ENCODE measurements at places on chromosomes 13 and 19.

- peak; percentile 60 for DNase-seq
Measured at GRCh38 chr19:14333101-14333871, 48.0 kb upstream of the ADGRE5 start.

- DNase-seq: no peak
Measured at GRCh38 chr13:94778585-94778984, 66.2 kb upstream of the SOX21 start.

GRCh38 chr13:105008604-105009003 lies 1526.9 kb downstream of the EFNB2 start:
- DNase-seq: no peak

- DNase-seq: no peak
Measured at GRCh38 chr19:3298853-3299449, 67.4 kb upstream of the NFIC start.

DNA sequence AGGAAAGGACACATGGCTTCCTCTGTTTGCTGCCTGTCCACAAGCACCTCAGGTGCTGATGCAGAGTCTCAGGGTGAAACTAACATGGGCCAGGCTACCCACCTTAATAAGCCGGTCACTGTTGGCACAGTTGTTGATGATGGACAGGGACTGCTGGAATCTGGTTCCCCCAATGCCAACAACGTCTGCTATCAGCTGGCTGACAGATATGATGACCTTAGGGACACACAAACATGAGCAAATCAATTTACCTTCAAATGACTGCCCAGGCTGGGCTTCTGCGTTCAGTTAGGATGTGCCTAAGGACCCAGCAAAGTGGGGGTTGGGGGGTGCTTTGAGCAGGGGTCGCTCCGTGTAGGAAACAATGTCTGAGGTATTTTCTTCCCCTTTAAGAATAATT lies 77.1 kb upstream of the SLC15A1 start:
- no peak for DNase-seq

DNA sequence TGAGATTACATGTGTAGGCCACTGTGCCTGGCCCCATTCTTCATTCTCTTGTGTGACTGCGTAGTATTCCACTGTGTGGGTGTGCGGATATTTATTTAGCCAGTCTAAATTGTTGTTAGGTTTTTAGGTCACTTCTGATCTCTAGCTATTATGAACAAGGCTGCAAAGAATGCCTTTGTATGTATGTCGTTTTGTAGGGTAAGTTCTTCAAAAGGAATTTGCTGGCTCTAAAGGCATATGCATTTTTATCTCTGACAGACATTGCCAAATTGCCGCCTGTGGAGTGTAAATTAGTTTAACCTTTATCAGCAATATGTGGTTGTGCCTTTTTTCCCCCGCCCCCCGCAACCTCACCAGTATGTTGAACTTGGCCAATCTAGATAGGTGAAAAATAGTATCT lies 30.3 kb upstream of the EHD2 start:
- no peak for DNase-seq

- peak; percentile 51 for DNase-seq
Measured at GRCh38 chr19:35267353-35267817, 1.4 kb upstream of the USF2 start.

DNA sequence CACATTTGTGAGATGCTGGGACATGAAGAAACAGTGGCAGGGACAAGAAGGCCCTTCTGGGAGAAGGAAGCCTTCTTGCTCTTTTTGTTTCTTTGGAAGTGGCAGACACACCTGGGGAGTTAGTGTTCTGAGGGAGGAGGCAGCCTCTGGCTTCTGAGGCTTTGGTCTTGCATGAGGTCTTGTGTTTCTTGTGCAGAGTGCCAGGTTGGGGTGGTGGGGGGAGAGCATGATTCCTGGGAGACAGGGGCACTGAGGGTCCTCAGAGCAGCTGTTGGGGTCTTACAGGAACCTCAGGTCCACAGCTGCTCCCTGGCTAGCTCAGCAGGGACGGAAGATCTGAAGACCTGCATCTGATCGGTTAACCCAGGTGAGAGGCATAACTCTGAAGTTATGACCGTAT lies 167.5 kb upstream of the ZNF536 start:
- no peak for DNase-seq

DNA sequence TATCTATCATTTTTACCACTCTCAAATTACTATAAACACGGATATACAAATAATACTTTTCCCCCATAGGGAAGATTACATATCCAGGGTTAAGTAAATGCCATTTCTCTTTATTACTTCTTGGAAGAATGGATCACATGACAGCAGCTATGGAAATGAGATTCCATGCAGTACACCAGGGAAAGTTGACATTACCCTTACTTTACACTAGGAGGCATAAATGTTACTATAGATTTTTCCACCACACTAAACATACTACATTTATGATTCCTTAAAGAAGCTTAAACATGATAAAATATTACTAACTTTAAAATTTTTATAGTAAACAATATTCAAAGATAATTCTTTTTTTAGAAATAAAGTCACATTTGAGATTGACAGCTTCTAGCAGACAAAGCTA lies 611.4 kb downstream of the PCDH9 start:
- DNase-seq: no peak

GRCh38 chr19:4443188-4443587 lies 14.4 kb downstream of the UBXN6 start:
- DNase-seq: no peak

GRCh38 chr19:16470911-16471811 lies 609 bp downstream of the EPS15L1 start:
- no peak for DNase-seq

GRCh38 chr13:60016229-60016628 lies 147.5 kb downstream of the DIAPH3 start:
- no peak for DNase-seq

- DNase-seq: no peak
Measured at GRCh38 chr13:60012488-60012887, 151.2 kb downstream of the DIAPH3 start.

GRCh38 chr19:5806133-5806489 lies 1.2 kb downstream of the NRTN start:
- no peak for DNase-seq

GRCh38 chr13:41722684-41723535 lies 238.0 kb downstream of the VWA8 start:
- DNase-seq: no peak

DNA sequence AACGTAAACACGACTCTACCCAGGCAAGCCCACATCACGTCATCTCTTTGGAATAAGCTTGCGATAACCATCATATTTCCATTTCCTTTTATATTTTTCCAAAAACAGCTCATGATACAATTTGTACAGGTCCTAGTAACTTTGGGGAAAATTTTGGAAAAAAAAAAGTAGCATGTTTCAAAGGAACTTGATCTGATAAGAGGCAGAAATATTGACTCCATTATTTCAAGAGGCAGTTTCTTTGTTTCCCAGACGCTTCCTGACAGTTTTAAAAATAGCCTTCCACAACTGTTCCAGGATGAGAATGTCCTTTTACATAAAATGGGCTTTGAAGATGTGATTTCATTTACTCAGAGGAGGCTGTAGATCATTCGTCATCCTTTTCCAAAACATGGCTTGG lies 23.1 kb downstream of the KLF2 start:
- no peak for DNase-seq

DNA sequence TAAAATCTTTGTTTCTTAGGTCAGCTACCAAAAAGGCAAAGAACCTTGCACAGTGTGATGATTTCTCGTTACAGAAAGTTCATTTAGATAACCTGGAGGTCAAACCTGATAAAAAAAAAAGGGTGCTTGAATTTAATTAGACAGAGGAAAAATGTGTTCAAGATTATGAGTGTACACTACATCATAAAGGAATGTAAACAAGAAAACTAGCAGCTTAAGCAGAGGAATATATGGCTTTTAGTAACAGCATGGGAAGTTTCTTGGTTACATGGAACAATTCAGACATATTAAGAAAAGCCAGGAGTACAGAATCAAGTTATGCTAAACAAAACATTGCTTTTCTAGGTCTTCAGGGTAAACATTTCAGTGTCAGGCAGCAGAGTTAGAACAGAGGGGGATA lies 32.9 kb downstream of the ING1 start:
- no peak for DNase-seq

DNA sequence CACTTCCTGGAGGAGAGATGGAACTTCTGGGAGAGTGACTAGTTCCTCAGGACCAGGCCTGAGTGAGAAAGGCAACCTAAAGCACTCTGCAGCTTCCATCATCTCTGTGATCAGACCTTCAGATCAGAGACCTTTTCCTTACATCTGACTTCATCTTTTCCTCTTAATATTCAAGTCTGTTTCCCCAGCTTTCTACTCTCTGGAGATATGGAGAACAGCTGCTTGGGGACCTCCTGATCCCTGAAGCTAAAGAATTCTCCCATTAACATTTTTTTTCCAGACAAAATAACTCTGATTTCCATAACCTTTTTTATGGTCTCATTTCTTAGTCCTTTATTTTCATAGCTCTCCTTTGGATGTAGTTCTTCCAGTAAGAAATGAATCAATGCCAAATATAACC lies 133.4 kb upstream of the FNDC3A start:
- DNase-seq: no peak

DNA sequence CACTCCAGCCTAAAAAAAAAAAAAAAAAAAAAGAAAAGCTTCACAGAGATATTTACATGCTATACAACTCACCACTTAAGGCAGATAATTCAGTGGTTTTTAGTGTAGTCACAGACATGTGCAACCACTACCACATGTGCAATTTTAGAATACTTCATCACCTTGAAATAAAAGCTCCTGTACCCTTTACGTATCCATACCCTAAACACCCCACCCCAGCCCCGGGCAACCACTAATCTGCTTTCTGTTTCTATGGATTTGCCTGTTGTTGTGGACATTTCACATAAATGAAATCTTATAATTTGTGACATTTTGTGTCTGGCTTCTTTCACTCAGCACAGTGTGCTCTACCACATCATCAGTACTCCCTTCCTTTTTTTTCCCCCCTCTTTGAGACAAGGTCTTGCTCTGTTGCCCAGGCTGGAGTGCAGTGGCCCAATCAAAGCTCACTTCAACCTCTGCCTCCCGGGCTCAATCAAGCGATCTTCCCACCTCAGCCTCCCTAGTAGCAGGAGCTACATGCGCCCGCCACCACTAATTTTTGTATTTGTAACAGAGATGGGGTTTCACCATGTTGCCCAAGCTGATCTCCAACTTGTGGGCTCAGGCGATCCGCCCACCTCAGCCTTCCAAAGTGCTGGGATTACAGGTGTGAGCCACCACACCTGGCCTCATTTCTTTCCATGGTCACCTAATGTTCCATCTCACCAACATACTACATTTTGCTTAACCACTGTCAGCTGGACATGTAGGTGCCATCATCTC lies 4.0 kb downstream of the DDX39A start:
- DNase-seq: no peak

DNA sequence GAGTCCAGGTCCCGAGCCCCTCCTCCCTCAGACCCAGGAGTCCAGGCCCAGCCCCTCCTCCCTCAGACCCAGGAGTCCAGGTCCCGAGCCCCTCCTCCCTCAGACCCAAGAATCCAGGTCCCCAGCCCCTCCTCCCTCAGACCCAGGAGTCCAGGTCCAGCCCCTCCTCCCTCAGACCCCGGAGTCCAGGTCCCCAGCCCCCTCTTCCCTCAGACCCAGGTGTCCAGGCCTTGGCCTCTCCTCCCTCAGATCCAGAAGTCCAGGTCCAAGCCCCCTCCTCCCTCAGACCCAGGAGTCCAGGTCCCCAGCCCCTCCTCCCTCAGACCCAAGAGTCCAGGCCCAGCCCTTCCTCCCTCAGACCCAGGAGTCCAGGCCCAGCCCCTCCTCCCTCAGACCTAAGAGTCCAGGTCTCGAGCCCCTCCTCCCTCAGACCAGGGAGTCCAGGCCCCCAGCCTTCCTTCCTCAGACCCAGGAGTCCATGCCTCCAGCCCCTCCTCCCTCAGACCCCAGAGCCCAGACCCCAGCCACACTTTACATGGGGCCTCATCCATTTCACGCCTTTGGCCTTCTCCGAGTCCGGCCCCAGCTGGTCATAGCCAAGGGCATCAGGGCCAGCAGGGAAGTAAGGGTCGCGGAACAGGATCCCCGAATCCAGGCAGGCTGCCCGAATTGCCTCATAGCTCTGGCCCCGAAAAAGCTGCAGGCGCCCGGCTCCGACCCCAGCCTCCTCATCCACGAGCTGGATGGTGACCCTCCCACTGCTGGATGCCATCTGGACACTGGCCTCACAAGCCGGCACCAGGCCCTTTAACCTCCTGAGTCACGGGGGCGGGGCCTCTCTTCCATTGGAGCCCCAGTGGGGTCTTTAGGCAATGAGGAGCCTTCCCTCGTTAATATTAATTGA lies 628 bp downstream of the CAPN12 start:
- DNase-seq: peak; percentile 32

- peak; percentile 99 for DNase-seq
Measured at GRCh38 chr19:58558623-58559274, 338 bp upstream of the UBE2M start.

- DNase-seq: no peak
Measured at GRCh38 chr19:16589917-16590316, 17.7 kb upstream of the SLC35E1 start.

DNA sequence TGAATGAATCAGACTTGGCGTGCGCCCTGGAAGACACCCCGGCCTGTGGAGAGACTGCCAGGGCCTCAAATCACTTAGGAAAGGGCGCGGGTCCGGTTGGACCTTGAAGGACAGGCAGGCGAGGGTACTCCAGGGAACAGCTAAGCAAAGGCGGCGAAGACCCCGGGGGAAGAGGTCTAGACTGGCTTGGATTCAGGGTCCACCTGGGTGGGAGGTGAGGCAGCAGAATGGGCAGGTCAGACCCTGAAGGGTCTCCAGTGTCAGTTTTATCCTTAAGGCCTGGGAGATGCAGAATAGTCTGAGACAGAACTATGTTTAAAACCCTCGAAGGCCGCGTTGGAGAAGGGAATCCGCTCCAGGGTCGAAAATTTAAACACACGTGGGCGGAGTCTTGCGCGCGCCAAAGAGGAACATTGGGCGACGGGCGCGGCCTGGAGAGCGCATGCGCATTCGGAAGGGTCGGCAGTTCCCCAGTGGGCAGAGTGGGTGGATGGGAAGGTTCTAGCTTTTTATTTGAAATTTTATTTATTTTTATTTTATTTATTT lies 567 bp upstream of the SMG9 start:
- peak; percentile 57 for DNase-seq

GRCh38 chr13:101327871-101328270 lies 88.4 kb downstream of the NALCN start:
- no peak for DNase-seq

DNA sequence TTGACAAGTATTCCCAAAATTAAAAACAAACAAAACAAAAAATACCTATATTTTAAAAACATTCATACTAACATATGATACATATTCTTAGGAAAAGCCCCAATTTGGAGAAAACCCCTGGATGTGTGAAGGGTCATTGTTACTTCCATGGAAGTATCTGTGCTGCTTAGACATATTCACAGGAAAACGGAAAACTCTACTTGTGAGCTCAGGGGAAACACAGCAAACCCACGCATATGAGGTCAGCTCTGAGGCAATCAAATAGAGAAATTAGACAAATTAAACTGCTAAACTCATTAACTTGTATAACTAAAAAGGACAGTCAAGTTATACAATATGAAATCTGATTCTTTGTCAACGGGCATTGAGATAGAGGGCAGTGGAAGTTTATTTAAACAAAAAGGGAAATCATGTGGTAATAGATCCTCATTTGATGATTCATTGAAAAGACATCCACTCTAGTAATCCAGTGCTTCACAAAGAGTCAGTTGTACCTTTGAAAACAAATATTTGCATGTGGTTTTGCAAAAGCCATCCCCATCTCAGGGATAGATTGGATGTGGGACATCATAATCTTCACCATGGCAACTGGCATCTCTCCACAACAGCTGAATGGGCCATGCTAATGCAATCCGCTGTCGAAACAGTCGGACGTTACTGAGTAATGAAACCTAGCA lies 423.4 kb downstream of the ITGBL1 start:
- no peak for DNase-seq

- no peak for DNase-seq
Measured at GRCh38 chr19:3250675-3251074, 26.2 kb downstream of the CELF5 start.

- no peak for DNase-seq
Measured at GRCh38 chr19:12733369-12734214, 892 bp downstream of the TRIR start.
